Sigmoid colon (tissue), 7 donors: ENCODE measurements at places on chromosomes 3 and 15. TPM values are rescaled to one million over a fixed set of nuclear protein-coding genes. Genes with fewer than 3 reads are reported as not detected.

GRCh38 chr15:49382394-49382793 lies 40.6 kb upstream of the FGF7 start:
- DNase-seq = no peak

DNA sequence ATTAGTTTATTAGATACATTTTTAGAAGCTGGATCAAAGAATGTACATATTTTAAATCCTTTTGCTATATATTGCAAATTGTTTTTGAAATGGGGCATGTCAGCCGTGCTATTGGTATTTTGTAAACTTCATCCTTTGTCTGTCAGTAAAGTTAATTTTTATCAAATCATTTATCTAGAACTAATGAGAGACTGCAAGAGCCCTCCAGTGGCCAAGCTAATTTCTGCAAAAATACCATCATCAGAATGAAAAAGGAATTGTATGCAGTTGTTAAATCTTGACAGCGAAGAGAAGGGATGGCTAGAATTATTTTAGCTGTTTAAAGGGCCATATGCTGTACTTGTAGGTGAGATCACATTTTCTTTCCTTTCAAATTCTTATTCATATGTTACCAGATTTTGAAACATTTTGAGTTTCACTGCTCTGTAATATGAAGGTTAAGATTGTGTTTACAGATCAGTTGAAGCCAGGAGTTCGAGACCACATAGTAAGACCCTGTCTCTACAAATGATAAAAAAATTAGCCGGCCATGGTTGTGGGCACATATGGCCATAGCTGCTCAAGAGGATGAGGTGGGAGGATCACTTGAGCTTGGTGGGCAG lies 8.1 kb upstream of the CLDN11 start:
- DNase-seq = no peak

DNA sequence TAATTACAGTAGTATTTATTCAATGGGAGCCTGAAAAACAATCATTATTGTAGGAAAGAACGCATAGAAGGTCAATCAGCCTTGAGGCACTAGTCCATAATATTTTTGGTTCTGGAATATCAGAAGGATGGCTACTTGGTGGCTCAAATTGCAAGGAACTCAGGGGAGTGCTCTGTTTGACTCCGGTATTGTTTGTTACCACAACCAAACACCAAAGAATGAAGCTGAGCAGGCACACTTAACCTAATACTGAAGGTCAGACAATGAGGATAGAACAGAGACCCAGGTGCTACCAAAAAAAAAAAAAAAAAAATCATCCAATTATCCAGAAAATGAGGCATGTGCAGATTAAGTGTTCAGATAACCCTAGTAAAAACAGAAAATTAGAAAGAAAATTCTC lies 11.1 kb upstream of the SATB1 start:
- DNase-seq = no peak

- no peak for DNase-seq
Observed at GRCh38 chr3:35777563-35778554, 138.5 kb downstream of the ARPP21 start.

DNA sequence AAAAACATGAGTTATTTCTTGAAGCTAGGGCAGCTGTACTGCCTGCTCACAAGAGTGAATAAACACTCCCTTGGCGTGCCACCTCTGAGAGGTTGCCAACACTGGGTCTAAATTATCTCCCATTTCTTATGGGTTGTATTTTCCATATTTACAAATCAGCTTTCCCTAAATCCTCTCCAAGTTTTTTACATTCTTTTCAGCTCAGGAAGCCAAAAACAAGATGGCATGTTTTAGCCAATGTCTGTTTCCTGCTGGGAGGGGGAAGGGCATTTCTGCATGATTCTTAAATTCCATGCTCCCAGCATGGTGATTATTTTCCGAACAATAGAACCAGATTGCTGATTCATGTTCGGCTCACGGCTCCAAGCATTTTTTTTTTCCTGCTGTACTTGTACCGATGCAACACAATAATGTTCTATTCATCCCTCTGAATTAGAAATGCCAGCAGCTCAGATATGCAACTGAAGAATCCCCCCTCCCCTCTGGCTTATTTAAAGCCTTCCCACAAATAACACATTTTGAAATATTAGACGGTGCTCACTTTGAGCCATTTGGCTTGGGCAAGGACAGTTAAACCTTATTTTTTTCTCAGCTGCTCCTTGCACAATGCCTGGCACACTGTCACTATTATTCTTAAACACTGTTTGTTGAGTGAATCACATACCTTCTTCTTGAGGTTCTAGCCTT lies 252.5 kb downstream of the THRB start:
- DNase-seq = no peak

GRCh38 chr3:16439848-16440708 lies 73.4 kb downstream of the RFTN1 start:
- DNase-seq = no peak

CGGBP1 gene
- total RNA-seq = 76.4 TPM

CLEC3B gene
- total RNA-seq = 21.3 TPM

GRCh38 chr3:64203216-64203615 lies 22.1 kb downstream of the PRICKLE2 start:
- DNase-seq = no peak
